ENCODE measurements at places on chromosomes 2 and 18.
A peak's percentile ranks its signal among the peaks of the same experiment; 100 is the strongest.

DNA sequence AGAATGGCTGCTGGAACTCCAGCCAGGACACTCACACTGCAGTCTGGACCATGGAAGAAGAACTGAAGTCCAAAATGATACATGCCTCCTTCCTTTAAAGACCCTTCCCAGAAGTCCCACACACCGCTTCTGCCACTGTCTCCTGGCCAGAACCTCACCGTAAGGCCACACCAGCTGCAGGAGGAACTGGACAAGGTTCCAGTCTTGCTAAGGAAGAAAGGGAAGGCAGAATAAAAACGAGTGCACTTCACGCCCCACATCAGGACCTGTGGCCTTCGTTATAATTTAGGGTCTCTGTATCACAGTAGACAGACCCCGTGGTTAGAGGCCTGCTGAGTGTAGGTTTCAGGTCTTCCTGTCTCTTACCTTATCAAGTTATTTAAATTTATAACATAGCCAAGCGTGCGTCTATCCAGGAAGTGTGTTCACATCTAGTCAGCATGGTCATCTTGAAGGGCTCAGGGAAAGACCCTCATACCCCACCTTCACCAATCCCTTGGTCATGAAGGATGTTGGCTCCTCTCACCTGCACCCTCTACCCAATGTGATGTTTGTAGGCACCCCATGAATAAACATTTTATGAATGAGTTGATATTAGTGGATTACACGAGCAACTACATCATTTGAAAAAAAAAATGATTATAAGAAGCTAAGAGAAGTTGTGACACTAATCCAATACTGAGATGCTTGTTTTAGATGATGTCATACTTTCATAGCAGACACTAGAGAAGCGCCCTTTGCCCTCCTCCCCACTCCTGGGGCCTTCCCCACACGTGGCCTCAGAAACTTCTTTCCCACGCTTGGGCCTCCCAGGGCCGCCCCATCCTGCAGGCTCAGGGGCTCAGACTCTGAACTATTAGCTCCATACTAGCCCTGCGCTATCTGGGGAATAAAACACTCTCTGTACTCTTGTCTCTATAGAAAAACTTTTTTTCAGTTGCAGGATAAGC is 157.6 kb downstream of the FAM210A start:
- peak; percentile 46 for DNase-seq

- no peak for DNase-seq
Observed at GRCh38 chr2:14930441-14930840, 297.9 kb downstream of the LRATD1 start.

DNA sequence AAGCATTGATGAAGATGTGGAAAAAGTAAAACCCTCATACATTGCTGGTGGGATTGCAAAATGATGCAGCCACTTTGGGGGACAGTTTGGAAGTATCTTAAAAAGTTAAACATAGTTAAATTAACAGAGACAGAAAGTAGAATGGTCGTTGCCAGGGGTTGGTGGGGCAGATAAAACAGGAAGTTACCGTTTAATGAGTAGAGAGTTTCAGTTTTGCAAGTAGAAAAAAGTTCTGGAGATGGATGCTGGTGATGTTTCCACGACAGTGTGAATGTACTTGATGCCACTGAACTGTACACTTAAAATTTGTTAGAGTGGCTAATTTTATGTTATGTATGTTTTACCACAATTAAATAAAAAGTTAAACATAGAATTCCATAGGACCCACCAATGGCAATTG is 44.5 kb upstream of the EGR4 start:
- no peak for DNase-seq

GRCh38 chr18:61729322-61729721 is 163.5 kb downstream of the RNF152 start:
- DNase-seq, result no peak

DNA sequence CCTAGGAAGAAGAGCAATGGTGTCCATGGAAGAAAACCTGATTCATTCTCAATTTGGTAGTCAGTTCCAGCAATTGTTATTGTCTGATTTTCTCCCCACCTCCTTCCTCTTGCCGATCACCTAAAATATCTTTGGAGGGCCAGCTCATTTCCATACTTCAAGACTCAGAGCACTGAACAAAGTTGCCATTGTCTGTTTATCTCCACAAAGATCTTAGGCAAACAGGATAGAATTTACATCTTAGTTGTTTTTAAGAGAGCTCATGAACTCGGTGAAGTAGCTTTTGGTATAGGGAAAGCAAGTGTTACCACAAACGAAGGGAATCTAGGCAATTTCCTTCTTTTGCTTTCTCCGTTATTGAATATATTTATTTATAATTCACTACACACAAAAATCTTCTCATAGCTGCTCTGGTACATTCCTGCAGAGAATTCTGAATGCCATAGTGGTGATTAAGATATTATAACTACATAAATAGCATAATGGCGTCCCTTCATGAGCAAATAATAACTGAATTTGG is 41.5 kb upstream of the CHST9 start:
- no peak for DNase-seq

DNA sequence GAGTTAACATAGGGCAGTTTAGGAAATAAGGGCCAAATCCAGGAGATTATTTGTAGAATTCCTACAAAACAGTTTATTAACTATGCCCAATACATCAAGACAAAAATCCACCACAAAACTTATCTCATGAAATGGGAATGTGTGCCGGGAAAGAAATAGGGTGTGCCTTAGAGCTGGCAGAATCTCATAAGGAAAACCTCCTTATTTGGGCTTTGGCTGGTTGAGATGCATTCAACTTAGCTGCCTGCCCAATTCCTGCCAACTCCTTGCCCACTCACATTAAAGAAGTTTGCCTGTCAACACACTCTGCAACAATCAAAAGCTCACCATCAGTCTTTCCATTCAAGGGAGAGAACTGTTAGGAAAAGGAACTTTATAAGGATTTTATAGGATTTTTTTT is 500.6 kb downstream of the SATB2 start:
- no peak for DNase-seq

- DNase-seq, result no peak
Observed at GRCh38 chr18:26207937-26208336, 18.3 kb upstream of the TAF4B start.

DNA sequence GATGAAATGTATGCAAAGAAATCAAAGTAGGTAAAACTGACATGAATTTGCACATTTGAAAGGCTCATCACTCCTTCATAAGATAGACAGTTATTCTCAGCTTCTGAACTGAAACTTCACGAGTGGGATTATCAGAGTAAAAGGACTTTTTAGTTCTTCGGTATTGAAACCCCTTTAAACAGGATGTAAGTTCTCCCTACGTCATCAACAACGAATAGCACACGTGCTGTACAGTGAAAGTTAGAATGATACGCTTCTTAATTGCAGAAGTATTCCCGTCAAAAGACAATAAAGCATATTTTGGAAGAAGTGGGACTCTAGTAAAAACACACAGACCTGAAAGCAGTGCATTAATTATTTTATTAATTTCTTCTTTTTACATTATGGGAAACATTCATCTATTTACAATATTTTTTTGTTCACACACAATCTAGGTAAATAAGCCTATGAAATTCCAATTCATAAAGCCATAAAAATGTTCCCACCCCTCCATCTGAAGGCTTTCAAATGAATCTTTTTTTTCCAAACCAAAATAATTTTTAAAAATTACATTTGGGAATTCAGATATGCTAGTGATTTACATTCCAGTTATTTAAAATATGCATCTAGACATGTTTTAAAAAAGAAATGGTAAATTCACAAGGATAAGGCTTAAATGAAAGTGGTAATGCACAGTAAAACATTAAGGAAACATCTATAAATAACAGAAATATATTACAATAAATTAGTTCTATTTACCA is 45.9 kb downstream of the TGIF1 start:
- no peak for DNase-seq

GRCh38 chr2:1990724-1991123 is 246.4 kb upstream of the PXDN start:
- no peak for DNase-seq

DNA sequence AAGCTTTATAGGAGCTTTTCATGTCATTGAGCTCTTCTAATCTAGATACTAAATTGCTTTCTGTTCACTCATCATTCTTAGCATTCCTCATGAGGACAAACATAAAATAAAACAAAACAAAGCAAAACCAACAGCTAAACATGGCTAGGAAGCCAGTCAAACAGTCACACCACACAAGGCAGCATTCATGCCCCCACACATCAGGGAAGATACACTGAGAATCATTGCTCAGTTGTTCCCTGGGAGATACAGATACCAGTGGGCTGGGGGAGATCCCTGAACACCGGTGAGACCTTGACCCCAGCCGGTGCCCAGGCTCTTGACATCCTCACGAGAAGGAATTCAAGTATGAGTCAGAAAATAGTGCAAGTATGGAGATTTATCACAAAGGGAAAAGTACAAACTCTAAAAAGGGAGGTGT is 177.9 kb upstream of the ARL4C start:
- no peak for DNase-seq

DNA sequence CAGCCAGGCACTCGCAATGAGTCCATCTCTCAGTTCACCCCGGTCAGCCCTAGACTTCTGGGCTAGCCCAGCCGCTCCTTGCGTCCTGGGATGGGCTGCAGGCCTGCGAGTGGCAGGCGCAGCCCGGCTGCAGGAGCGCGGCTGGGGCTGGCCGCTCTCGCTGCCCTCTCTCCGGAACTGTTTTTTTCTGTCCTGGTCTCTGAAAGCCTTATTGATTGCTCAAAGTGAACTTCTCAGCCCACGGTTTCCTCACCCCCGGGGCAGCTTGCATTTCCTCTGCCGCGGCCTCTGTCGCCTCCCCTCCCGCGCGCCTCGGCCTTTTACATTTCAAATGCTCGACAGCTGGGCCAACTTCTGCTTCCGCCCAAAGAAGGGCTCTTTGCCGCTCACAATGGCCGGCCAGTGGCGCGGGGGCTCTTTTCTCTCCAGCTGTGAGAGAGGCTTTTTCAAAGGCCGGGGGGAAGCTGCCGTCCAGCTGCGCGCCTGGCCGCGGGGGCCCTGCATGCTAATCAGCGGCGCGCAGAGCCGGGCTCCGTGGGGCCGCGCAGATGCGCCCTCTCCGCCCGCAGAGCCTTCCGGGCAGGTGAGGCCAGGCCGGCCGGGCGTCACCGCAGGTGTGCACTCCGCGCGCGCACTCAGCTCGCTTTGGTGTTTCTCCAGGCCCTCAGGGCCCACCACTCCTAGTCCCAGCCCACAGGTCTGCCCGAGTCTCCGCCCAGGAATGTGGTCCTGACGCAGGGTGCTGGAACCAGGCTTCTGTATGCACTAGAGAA is 513.8 kb downstream of the RNF144A start:
- peak; percentile 46 for DNase-seq

DNA sequence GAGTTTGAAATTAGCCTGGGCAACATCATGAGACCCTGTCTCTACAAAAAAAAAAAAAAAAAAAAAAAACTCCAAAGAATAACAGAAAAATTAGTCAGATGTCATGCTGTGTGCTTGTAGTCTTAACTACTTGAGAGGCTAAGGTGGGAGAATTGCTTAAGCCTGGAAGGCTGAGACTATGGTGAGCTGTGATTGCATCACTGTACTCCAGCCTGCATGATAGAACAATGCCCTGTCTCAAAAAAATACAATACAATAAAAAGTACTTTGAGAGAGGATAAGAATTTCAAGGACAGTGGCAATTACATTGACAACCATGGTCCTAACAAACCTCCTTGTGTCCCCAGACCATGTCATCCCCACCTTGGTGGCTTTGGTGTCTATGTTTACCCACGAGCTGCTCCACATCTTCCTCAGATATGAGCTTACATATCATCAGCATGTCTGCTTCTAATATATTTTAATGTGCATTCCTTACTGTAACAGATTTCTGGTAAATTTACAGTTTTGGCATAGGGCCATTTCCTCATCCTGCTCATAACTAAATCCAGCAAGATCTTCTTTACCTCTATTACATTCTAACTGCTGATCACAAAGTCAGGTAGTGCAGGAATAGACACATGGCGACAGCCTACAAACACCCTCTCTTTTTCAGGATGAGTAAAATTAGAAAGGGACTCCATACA is 437.7 kb upstream of the HNRNPA3 start:
- DNase-seq, result no peak

DNA sequence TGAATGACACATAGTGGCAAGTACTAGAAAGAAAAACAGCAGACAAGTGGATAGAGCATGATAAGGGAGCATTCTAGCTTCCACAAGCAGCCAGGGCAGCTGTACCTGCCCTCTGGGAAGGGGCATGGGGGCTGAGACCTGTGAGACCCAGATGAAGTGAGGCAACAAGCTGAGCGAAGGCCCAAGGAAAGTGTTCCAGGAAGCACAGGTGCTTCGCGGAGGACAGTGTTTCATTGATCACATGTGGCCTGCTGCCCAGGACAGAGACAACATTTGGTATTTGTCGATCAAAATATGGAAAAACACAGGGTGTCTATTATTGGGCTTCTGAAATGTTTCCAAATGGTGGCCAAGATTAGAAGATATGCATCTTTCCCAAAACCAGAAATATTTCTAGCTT is 149.1 kb downstream of the ZNF516 start:
- no peak for DNase-seq

- peak; percentile 14 for DNase-seq
Observed at GRCh38 chr2:239196474-239197021, 204.3 kb downstream of the HDAC4 start.

DNA sequence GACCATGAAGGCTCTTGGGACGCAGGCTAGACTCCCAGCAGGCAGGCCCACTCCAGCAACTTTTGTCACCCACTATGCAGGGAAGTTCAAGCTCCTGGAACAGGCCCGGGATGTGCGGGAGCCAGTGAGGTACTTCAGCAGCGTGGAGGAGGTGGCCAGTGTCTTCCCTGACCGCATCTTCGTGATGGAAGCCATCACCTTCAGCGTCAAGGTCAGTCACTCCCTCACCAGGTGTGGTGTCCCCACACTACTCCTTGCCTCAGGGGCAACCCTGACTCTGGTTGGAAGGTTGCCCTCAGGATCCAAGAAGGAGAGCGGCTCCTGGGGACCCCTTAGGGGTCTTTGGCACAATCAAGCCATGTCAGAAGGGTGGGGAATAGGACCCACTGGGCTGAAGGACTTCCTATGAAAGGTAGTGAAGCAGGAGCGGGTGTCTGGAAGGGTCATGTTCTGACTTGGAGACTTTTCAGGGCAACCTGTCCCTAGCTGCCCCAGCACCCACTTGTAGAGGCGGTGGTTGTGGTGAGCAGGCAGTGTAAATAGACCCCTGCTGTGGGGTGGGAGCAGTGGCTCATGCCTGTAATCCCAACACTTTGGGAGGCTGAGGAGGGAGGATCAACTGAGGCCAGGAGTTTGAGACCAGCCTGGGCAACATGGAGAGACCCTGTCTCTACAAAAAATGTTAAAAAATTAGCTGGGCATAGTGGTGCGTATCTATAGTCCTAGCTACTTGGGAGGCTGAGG is 10.2 kb downstream of the GAREM2 start:
- DNase-seq, result no peak

- DNase-seq, result no peak
Observed at GRCh38 chr2:6352906-6353515, 512.7 kb downstream of the CMPK2 start.

DNA sequence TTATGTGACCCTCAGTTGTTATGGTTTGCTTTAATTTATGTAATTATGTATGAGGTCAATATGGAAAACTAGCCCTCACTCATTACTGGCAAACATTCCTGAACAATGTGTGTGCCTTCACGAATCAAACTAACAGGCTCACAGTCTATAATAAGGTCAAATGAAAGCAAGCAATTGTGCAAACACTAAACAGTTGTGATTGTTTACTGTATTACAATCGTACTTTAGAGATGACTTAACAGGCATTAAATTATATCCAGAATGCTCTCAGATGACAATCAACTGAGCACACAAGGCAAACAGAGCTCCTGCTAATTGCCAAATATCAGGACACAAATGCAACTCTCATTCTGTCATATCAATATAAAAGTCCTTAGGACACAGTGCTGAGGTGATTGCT is 29.5 kb downstream of the COL5A2 start:
- DNase-seq, result no peak
